ENCODE measurements at places on chromosomes 4 and X.

- DNase-seq, result no peak
These were observed 4.1 kb upstream of the FAM200B start for GRCh38 chr4:15677507-15677988.

- DNase-seq, result no peak
These were observed 73.2 kb upstream of the STS start for GRCh38 chrX:7074148-7074907.

- DNase-seq, result no peak
These were observed 211.2 kb downstream of the COX18 start for GRCh38 chr4:72858328-72858727.

- DNase-seq, result no peak
These were observed 41.4 kb upstream of the PPP2R3B start for GRCh38 chrX:427812-428725.

- no peak for DNase-seq
These were observed 538 bp downstream of the SCML2 start for GRCh38 chrX:18353931-18354368.

GRCh38 chr4:88706574-88706973 is 8.9 kb upstream of the NAP1L5 start:
- DNase-seq, result no peak

DNA sequence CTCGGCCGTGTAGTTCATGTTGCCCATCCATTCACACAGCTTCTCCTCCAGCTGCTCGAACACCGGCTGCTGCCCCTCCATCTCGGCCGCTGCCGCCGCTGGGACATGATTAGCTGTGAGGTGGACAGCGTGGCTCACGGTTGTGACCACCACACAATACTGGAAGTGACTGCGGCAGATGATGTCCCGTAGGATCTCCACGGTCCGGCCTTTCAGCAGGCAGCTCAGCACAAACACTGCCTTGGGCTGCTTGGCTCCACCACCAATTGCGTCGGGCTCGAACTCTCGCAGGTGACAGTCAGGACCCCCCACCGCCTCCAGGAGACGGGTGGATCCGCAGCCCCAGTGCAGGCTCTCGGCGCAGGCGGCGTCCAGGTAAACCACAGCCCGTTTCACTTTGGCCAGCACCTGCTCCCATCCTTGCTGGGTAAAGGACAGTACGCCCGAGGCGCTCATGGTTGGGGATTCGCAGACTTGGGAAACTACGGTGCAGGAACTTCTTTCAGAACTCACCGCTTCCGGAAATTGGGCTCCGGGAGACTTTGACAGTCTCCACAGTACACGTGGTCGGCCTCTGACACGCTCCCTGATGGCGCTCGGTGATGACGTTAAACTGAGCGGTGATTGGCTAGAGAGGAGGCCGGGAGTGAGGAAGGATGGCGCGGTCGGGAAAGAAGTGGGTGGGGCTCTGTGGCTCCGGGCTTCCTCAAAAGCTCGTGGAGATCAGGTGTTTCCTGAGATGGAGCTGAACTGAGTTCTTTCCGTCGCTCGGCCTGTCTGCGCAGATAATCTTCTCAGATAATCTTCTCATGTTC is at the start of gene SCFD2:
Gene SCFD2, minus strand, starts transcription at position 576 of the 815 bp plus-strand sequence.
- DNase-seq, result peak; percentile 89

- DNase-seq, result no peak
These were observed 27.3 kb downstream of the RPS6KA6 start for GRCh38 chrX:84160736-84161135.

DNA sequence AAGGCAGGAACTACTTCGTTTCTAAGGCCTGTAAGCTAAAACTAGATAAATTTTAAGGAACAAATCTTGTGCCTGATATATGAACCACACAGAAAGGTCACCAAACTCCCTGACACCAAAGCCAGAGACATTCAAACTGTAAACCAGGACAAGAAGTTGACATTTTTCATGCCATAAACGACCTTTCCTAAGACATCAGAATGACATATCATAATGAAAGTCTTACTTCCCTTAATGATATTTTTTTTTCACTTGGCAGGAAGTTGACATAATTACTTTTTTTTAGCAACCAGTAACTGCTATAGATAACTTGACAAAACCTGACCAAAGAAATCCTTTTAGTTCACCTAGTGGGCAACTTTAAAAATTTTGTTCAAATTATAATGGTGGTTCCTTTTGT is 231.5 kb upstream of the AGTR2 start:
- DNase-seq, result no peak

GRCh38 chr4:185754961-185755360 is 57.0 kb downstream of the SORBS2 start:
- no peak for DNase-seq

DNA sequence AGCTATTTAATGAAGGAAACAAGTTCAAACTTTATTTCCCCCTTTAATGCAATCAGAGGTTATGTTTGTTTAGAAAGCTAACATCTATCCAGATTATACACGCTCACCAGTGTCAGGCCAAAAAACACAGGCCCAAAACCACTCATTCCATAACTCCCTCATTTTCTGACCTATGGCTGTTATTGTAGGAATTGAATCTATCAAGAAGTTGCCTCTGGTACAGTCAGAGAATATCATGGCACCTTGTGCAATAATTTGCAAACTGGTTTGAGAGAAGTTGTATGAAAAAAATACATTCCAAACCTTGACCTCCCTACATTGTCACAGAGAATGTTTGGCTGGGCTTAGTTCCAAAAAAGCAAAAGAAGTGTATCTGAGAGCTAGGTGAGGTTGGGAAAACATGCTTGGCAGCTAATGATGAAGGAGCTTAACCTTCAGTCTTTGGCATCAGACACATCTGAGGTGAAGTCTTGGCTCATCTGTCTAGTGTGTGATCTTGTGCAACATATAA is 591.0 kb downstream of the ANKRD50 start:
- no peak for DNase-seq
